GM12891 (cell line): ENCODE measurements at places on chromosomes 3 and 15.

DNA sequence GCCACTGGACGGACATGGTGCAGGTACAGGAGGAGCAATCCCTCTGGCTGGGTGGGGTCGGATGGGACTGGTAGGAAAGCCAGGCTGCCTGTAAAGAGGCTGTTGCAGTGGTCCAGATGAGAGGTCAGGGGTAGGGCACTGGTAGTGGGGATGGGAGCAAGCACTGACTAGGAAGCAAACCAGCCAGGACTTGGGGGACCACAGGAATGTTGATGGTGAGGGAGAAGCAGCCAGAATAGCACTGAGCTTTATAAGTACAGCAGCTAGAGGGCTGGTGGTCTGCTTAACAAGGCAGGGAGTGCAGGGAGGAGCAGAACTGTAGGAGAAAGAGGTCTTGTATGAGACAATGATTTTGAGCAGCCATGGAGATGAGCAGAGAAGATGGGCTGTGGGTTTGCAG is 38.7 kb upstream of the PTPN23 start:
- DNase-seq: no peak

GRCh38 chr15:63079947-63080626 is 37.5 kb downstream of the TPM1 start:
- DNase-seq: no peak

DNA sequence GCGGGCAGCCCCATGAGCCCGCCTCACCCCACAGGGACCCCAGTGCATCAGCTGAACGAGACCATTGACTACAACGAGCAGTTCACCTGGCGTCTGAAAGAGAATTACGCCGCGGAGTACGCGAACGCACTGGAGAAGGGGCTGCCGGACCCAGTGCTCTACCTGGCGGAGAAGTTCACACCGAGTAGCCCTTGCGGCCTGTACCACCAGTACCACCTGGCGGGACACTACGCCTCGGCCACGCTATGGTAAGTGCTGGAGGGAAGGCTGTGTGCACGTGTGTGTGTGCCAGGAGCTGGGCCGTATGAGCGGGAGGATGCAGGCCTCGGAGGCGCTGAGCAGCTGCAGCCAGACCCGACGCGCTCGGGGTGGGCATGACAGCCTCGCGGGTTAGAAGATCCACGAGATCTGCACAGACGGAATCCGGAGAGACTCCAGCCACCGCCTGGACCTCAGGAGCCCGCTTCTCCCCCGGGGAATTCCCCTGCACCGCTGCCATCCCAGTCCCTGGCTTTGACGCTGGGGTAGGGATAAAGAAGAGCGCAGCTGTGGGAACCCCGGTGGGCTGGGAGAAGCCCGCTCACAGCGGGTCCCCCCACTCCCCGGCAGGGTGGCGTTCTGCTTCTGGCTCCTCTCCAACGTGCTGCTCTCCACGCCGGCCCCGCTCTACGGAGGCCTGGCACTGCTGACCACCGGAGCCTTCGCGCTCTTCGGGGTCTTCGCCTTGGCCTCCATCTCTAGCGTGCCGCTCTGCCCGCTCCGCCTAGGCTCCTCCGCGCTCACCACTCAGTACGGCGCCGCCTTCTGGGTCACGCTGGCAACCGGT is 2.6 kb downstream of the DUOXA2 start:
- no peak for DNase-seq

- no peak for DNase-seq
Measured at GRCh38 chr3:69290006-69290405, 95.9 kb downstream of the FRMD4B start.

DNA sequence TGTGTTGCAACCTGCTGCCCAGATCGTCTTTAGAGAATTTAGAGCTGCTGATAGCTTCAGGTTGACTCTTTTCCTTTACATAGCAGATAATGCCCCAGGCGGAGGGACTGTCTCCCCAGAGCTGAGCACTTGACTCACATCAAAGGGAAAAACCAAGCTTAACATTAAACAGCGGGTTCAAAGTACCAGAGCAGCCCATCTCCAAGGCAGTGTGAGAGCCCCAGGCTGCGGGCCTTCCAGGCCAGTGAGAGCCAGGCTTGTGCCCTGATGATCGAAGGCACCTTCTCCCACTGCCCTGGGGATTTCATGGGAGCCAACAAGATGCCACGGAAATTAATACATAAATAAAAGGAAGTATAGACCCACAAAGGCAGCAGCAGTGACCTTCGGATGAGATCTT is 275.6 kb downstream of the XXYLT1 start:
- DNase-seq: no peak

DNA sequence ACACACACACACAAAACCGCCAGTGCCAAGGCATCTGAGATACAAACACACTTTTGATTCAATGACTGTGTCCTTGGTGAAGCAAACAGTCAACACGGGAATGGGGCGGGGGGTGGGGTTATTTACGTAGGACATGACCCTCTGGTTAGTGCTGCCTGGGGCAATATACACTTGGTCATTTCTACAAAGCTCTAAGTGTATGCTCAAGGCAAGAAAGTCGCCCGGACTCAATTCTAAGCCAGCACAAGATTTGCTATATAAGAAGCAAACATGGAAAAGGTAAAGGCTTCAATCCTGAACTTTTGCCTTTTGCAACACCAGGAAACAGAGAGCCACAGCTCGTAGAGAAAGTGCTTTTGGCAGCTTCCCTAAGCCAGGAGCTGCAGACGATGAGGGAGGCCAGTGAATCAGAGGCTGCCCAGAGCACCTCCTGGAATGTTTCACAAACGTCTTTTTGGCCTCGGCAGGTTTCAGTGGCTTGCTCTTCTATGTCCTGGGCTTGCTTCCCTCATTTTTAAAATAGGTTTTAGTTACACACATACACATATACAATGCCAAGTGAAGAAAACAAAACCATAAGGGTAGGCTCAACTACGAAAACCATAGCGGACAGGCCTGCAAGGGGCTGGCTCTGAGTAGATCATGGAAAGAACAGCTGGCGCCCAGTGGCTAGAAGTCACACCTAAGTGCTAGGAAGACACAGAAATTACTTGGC is 73.6 kb downstream of the TM4SF4 start:
- no peak for DNase-seq

DNA sequence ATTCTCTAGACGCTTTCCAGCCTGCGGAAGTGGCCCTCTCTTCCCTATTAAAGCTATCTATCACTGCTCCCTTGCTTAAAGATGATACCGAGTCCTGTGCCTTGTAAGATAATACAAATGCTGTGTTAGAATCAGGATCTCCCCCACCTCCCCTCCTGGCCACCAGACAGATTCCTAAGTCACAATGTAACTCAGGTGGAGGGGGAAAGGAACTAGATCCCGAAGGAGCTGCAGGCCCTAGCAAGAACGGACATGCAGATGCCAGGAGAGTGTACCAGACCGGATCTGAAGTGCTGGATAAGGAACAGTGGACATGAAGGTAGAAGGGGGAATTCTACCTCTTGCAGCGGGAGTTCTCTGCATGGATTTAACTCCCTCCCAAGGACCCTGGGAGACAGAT is 230.7 kb upstream of the LYSMD4 start:
- DNase-seq: no peak

- no peak for DNase-seq
Measured at GRCh38 chr3:112327371-112327951, 5.5 kb upstream of the CD200 start.

- DNase-seq: no peak
Measured at GRCh38 chr15:69908590-69909420, 188.9 kb downstream of the TLE3 start.

DNA sequence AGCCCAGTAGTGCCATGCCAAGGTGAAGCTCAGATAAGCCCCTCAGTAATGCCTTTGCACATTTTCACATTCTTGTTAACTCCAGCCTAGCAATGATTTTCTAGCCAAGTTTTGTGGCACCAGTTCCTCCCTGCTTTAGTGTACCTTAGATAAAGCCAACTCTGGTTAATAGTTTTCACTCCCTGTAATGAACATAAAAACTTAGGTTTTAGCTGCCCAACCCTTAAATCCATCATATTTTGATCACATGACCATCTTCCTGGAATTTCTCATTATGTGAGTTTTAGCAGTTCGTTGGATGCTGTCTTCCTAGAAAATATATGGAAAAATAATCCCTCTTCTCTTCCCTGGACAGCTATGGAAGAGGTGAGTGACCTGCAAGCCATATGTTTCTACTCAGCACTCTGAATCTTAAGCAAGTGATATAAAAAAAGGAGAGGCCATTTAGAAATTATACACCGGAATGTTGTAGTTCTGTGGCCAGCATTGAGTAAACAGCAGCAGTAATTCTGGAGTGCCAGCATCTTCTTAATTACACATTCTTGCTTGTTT is 62.2 kb upstream of the P2RY1 start:
- DNase-seq: no peak

DNA sequence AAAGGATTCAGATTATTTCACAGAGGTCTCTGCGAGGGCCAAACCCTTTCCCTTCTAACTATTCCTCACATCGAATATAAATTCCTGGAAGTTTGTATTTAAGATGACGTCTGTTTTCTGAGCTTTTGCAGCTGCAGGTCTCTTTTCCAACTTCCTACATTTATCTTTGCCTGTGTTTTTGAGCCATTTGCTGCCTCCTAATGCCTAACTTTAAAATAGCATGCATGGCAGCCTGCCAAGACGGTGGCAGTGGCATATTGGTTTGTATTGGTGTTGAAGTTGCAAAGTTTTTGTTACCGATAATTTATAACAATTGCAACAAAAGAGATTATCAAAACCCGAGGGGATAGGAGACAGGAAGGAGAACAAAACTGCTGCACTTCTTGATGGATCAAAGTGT is 187.1 kb upstream of the DNAJC19 start:
- DNase-seq: no peak

GRCh38 chr3:119352863-119353527 is 58.8 kb downstream of the ARHGAP31 start:
- DNase-seq: no peak

DNA sequence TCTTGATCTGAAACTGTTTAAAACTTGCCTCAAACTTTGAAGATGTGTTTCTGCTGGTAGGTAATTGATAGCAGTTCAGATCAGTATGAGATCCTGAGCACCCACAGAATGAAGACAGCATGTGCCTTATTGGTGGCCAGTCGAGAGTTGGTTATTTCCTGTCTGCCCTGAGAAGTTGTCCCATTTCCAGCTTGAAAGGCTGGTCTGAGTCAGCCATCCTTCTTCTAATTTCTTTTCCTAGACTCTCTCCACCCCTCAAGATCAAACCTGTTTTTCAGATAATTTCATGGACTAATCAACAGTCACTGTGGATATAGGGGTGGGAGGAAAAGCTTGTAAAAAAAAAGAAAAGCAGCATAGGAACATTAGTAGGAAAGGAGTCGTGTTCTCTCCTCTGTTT is 464.4 kb downstream of the FOXP1 start:
- DNase-seq: no peak

DNA sequence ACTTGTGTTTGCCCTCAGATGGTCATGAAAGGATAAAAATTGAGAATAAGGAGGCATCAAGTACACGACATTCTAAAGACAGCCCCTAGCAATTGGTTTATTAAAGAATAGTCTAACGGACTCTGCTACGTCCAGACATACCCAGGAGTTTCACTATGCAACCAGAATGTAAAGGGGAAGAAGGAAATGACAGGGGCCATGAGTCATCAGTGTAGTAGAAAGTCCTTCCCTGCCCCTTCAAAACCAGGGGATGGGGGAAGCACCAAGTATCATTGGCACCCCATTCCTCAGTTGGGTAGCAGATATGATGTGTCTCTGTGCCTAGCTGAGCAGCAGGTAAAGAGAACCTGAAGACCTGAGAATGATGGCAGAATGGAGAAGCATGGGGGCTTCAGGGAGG is 367.4 kb downstream of the IL20RB start:
- no peak for DNase-seq

DNA sequence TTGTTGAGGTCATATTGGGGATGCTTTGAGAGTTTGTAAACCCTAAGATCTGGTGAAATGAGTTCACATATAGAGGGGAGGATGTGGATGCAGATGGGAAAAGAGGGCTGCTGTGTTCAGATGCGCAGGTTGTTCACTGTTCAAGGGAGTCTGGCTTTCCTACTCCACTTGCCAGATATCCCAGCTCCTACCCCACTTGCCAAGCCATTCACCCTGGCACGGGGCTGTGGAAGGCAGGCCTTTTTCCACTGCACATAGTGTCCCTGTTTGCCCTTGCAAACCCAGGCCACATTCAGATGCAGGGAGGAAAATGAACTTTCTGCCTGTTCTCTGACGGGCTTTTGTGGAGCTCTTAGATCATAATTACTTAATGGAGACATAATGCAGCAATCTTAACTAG is 29.0 kb downstream of the CRABP1 start:
- no peak for DNase-seq

DNA sequence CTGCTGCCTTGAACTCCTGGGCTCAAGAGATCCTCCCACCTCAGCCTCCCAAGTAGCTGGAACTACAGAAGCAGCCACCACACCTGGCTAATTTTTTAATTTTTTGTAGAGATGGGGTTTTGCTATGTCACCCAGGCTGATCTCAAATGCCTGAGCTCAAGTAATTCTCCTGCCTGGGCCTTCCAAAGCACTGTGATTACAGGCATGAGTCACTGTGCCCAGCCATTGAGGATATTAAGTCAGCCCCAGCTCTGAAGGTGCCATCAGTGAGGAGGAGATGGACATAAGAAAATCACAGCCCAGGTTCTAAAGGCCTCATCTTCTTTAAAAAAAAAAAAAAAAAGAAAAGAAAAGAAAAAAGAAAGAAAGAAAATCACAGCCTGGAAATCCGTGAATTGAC is 26.6 kb upstream of the PSTPIP1 start:
- no peak for DNase-seq

DNA sequence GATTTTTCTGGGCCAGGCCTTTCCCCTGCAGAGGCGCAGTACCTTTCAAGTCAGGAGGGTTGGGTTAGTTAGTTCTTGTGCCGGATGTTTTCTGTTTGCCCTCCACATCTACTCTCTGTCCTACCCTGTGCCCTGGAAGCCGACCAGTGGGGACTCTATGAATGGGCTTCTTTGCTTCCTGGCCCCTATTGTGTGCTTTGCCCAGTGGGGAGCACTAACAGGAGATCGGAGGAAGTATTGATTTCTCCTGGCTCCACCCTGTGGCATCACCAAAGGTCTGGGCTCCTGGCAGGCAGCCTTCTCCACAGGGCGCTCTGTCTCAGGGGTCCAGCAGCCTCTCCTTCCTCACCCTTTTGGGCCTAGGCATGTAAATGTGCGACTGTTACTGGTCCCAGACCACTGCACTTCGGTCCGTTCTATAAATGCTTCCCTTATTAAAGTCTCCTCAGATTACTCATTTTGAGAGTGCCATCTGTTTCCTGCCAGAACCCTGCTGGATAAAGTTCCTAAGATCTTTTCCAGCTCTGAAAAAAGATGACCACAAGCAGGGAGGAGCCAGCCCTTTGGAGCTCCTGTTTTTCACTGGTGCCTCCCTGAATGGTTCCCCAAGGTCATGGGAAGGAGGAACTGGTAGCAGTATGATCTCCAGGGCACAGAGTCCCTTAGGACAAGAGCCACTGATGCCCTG is 44.5 kb downstream of the CTDSPL start:
- DNase-seq: no peak
